ENCODE measurements at places on chromosomes 11 and 22. TPM values are rescaled to one million over a fixed set of nuclear protein-coding genes. Genes with fewer than 3 reads are reported as not detected.

Gene UBQLN3
- total RNA-seq, result not detected

Gene CBLIF
- not detected for total RNA-seq

Gene SCUBE2
- total RNA-seq, result 0.76 TPM

Gene LMO2
- 67.6 TPM for total RNA-seq

Gene POU2F3
- not detected for total RNA-seq

Gene SLC22A25
- not detected for total RNA-seq

Gene LDHAL6A
- not detected for total RNA-seq

Gene DBX1
- not detected for total RNA-seq

Gene DCDC1
- total RNA-seq, result not detected

Gene VSTM5
- 0.15 TPM for total RNA-seq

Gene CTSW
- not detected for total RNA-seq

Gene FADS2
- 208 TPM for total RNA-seq

Gene ARHGAP8
- 0.76 TPM for total RNA-seq

Gene VPS11
- 40.3 TPM for total RNA-seq

Gene OR2AT4
- total RNA-seq, result not detected

Gene SLC16A8
- total RNA-seq, result not detected

Gene SCGB1D2
- total RNA-seq, result not detected

Gene XKR3
- not detected for total RNA-seq

Gene C11orf16
- not detected for total RNA-seq

Gene RASSF10
- total RNA-seq, result 0.34 TPM

Gene ZNF214
- total RNA-seq, result 0.44 TPM

Gene PHOX2A
- not detected for total RNA-seq

Gene KREMEN1
- total RNA-seq, result 0.68 TPM

Gene AP2A2
- 93.7 TPM for total RNA-seq

Gene MAJIN
- 0.68 TPM for total RNA-seq

Gene SBF2
- 23.1 TPM for total RNA-seq

Gene GLB1L3
- not detected for total RNA-seq

Gene ART1
- not detected for total RNA-seq

Gene LRRC4C
- total RNA-seq, result not detected

Gene RNF215
- 26.4 TPM for total RNA-seq

Gene SPATA19
- total RNA-seq, result not detected

Gene OR4A16
- not detected for total RNA-seq

Gene PHETA2
- 18.9 TPM for total RNA-seq

Gene PATE4
- total RNA-seq, result not detected

Gene SYT12
- 0.18 TPM for total RNA-seq

Gene OR2D2
- total RNA-seq, result 0.35 TPM

Gene KRTAP5-9
- total RNA-seq, result not detected

Gene CRYBB2
- 1.1 TPM for total RNA-seq

Gene MRPL21
- 76.8 TPM for total RNA-seq

Gene MS4A6A
- total RNA-seq, result 2.9 TPM

Gene MACROD1
- total RNA-seq, result 26.0 TPM

Gene SF1
- 277 TPM for total RNA-seq

Gene PDGFD
- total RNA-seq, result 31.1 TPM

Gene TRIM29
- not detected for total RNA-seq

Gene TPP1
- 221 TPM for total RNA-seq

Gene C22orf42
- total RNA-seq, result not detected

Gene FGF19
- not detected for total RNA-seq

Gene KDM4E
- total RNA-seq, result not detected

Gene APOA1
- not detected for total RNA-seq

Gene SCN3B
- total RNA-seq, result 5.8 TPM

Gene SYT7
- 1.3 TPM for total RNA-seq

Gene WBP2NL
- 0.97 TPM for total RNA-seq

Gene TMEM123
- total RNA-seq, result 149 TPM

Gene DGAT2
- 3.0 TPM for total RNA-seq

Gene UBXN1
- total RNA-seq, result 162 TPM

Gene SLC22A6
- not detected for total RNA-seq

Gene IFTAP
- total RNA-seq, result 29.9 TPM

Gene SCGB1C1
- not detected for total RNA-seq

Gene ACRV1
- total RNA-seq, result not detected

Data from glomerular endothelial cell (primary cell).